Neural progenitor cell (in vitro differentiated cells): ENCODE measurements at places on chromosomes 13 and 19. TPM values are rescaled to one million over a fixed set of nuclear protein-coding genes. Genes with fewer than 3 reads are reported as not detected.

TUBB4A gene
- total RNA-seq, result 2.4 and 7.3 TPM in 2 replicates

IL11 gene
- total RNA-seq, result 0.06 and 0.62 TPM in 2 replicates

ADGRE1 gene
- not detected in 2 replicates for total RNA-seq

DNA sequence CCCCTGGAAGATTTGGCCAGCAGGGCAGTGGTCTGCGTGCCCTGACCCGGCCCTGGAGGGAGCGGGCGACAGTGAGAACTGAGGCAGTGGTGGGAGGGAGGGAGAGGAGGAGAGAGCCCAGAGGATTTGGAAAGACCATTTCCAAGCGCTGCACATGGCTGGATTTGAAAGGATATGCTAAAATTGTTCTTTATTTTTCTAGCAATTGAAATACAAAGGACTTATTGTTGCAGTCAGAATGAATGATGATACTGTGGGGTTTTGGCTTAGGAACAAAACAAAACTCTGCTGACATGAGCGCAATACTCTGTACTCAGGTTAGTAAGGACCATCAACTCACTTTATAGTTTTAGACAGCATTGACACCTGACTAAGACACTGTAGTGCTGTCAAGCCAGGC lies 69.5 kb downstream of the TNFRSF19 start:
- DNase-seq, result no peak

- no peak for DNase-seq
Observed at GRCh38 chr13:97256343-97256783, 34.2 kb downstream of the MBNL2 start.

- DNase-seq, result no peak
Observed at GRCh38 chr13:43933378-43933777, 53.7 kb downstream of the LACC1 start.

GRCh38 chr19:13077240-13077639 lies 25.4 kb downstream of the LYL1 start:
- DNase-seq, result no peak

DNA sequence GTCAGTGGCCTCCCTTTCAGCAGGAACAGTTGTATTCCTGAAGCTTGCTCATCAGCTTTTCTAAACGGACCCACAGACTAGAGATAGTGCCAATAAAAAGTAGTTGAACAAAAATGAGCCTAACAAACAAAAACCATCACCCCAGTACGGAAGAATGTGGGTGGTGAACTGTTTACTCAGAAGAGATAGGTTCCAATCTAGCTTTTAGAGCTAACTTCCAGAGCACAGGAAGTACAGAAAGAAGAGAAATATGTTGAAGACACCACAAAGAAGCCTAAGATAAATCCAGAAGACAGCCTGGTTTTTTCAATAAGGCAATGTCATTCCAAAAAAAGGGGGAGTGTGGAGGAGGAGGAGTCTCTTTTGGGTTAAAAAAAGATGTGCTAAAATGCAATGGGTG lies 2.8 kb upstream of the LMO7 start:
- no peak for DNase-seq

DNA sequence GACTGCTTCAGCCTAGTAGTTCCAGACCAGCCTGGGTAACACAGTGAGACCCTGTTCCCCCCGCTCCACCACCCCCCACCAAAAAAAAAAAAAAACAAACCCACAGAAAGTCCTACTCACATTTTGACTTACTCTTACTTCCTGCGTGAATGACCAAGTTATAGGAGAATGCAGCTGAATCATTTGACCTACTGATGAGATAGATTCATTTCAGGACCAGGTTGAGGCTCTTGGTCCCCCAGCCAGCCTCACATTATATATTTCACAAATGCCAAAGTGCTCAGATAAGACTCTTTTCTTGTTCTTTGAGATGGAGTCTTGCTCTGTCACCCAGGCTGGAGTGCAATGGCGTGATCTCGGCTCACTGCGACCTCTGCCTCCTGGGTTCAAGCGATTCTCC lies 70.2 kb downstream of the KLF5 start:
- DNase-seq, result no peak

DNA sequence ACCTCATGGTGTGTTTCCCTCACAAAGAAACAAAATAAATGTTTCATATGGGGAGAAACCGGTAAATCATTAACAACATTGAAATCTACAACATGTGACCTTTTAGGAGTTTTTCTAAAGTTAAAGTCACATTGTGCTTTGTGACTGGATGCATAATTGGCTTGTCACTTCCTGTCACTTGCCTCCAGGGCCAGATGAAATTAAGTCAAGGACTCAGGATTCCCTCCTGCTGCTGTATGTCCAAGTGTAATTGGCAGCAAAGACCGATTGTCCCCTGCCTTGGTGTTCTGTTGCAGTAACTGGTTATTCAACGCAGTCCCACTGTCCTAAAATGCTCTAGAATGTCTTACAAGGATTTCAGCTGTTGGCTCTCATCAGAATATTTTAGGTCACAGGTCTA lies 448.2 kb downstream of the LIG4 start:
- DNase-seq, result no peak

DNA sequence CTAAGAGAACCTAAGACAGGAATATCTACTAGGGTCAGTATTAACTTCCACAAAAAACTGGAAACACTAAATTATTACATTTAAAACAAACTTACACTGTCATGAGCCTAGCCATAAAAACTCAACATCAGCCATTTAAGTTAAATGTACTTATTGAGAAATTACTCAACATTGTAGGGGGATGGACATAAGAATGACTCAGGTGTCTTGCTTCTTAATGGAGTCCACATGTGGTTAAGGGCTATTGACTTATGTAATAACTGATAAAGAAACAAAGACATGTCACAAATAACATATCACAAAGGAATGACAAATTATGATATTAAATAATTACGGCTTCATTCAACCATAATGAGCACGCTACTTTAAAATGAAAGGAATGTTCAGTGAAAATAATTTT lies 36.2 kb downstream of the CLDN10 start:
- no peak for DNase-seq

- DNase-seq, result no peak
Observed at GRCh38 chr13:90898811-90899210, 448.7 kb upstream of the MIR17HG start.

DNA sequence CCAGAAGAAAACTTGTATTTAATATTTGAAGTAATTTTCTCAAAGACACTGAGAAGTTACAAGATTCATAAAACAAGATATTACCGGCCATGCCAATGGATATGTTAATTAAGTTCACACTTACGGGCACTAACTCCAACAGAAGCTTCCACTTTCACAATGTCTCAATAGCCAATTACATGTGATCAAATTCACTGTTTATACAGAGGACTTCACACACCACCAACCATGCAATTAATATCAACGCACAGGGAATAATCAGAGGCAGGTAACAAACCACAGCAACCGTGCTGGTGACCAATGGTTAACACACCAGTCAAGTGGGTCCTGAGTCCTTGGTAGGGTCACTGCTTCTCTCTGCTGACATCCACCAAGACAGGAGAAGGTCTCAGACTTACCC lies 5.9 kb upstream of the ACOD1 start:
- no peak for DNase-seq

- DNase-seq, result no peak
Observed at GRCh38 chr19:4225885-4226284, 3.4 kb upstream of the EBI3 start.

DNA sequence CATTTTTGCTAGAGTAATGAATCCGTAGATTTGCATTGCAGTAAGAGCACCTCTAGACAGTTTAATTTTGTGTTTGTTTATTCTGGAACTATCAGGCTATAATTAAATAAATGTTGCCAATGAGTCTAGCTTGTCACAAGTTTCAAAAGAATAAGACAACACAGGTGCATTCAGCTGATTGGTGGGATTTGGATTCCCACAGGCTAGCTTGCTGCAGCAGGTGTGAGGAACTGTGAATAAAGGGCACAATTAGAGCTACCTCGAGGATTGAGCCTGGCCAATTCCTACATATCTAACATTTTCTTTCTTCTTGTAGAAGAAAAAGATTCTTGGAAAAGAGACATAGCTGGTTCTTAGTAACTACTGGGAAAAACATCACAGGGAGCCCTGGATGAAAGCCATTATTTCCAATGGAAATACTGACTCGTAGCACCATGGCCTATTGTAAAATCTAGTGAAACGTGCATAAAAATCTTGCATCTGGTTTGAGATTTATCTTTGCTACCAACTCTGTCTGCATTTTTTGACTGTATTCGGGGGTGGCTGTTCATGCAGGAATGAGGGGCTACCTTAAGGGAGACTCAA lies 360.9 kb downstream of the FGF9 start:
- DNase-seq, result no peak
